ENCODE measurements at places on chromosomes 11 and 22. TPM values are rescaled to one million over a fixed set of nuclear protein-coding genes. Genes with fewer than 3 reads are reported as not detected.

The MYRF gene
- total RNA-seq = 1.2 TPM

The ENTHD1 gene
- total RNA-seq = not detected

The RIMBP3B gene
- total RNA-seq = 0.98 TPM

The ARHGEF17 gene
- 17.9 TPM for total RNA-seq

The ANO5 gene
- 14.8 TPM for total RNA-seq

The CCDC15 gene
- total RNA-seq = 2.7 TPM
